NCI-H748 treated with DMSO at 0.1 percent for 48 hours (cell line): ENCODE measurements at places on chromosomes 5 and 9.

DNA sequence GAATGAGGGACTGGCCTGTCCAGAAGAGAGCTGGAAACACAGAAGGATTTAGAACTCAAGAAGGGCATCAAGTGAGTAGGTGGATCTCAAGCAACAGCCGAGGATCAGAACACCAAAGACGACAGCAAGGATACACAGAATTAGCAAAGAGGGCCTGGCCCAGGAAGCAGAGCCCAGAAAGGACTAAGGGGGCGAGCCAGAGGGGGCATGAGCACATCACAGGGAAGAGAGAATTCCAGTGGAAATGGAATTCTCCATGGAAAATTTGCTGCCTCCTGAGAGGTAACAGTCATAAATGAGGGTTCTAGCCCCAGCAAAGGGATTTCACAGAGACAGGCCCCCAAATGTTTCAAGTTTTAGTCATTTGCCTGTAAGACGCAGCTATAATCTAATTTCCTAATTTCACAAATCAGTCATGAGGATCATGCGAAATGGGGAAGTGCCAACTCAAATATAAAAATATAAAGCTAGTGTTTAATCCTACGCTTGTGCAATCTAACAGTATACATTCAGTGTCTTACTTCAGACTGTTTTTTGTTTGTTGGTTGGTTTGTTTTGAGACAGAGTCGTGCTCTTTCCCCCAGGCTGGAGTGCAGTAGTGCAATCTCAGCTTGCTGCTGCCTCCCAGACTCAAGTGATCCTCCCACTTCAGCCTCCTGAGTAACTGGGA, 46.7 kb downstream of the FNBP1 start:
- DNase-seq: no peak

DNA sequence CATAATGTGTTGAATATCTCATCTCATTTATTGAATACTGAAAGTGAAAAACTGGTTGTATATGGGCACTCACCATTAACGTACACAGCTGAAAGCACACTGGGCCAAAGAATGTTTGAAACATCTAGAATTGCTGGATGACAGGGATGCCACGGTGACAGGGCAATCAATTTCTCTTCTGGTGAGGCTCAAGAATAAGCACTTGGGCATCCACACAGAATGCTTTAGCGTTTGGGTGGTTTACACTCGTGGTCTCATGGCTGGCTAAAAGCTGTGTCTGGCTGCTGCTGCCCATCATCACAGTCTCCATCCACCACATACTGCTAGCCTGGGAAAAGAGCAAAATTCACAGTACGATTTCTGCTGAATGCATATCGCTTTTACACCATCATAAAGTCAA, 30.7 kb upstream of the IL31RA start:
- no peak for DNase-seq

- DNase-seq: no peak
These were observed 330.7 kb upstream of the POU5F2 start for GRCh38 chr5:94072116-94072515.

- no peak for DNase-seq
These were observed 17.2 kb downstream of the OR2S2 start for GRCh38 chr9:35940458-35941407.

DNA sequence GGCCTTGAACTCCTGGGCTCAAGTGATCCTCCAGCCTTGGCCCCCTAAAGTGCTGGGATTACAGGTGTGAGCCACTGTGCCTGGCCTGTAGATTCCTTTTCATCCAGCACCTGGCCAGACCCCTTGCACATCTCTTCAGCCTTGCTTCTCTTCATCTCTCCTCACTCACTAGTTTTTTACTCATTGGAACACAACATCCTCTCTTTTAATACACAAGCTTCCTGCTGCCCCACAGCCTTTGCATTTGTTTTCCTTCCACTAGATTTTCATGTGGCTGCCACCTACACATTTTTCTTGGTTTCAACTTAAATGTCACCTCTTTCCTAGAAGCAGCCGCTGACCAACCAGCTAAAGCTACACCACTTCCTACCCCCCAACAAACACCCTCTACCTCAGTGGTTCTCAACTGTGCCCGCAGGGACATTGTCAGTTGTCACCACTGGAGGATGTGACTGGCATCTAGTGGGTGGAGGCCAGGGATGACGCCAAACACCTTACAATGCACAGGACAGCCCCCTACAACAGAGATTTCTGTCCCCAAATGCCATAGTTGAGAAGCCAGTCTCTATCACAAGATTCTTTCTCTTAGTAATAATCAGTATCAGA, 33.7 kb downstream of the HAVCR1 start:
- DNase-seq: no peak

GRCh38 chr5:158877706-158878105, 222.0 kb downstream of the EBF1 start:
- no peak for DNase-seq
